Smooth muscle cell of the brain vasculature (primary cell): ENCODE measurements at places on chromosomes 6 and 20.

- DNase-seq = no peak
These were observed 12.2 kb downstream of the GABRR2 start for GRCh38 chr6:89302936-89303335.

DNA sequence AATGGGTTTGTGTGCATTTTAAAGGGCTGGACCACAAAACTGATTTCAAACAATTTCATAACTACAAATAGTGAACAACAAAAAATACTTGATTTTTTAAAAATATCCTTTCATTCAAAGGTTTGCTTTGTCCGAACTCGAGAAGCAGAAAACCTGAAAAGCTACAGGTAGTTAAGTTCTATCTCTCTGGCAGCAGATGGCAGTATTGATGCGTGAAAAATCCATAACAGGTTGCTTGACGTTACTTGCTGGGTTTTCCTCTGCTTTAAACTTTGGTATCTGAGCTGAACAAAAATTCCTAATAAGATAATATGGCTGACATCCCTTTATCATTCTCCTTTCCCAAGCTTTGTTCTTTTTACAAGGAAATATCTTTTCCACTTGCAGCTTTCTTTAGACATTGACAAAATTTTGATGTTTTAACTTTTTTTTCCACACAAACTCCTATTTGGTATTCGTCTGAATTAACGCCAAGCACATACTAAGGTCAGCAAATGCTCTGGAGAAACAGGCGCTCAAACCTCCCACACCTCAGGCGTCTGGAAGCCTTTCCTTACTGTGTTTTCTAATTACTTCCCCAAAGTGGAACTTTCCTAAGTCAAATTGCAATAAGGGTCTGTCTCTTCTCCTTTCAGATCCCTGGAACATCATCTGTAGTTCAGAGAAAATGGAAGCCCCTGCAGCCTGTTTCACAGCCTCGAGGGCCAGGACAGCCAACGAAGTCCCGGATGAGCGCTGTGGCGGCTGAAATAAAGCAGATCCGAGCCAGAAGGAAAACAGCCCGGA lies 50.3 kb upstream of the GFRAL start:
- DNase-seq = peak; percentile 32

- no peak for DNase-seq
These were observed 234.9 kb downstream of the OGFRL1 start for GRCh38 chr6:71523548-71523947.

DNA sequence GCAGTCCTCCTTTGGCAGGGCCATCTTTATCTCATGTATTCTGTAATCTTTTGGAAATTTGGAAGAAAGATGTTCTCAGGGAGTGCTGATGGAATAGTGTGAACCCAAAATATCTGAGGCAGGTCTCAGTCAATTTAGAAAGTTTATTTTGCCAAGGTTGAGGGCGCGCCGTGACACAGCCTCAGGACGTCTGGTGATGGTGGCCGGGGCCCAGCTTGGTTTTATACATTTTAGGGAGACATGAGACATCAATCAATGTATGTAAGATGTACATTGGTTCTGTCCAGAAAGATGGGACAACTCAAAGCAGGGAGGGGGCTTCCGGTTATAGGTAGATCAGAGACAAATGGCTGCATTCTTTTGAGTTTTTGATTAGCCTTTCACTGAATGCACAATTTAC lies 89.8 kb downstream of the ERMARD start:
- no peak for DNase-seq

DNA sequence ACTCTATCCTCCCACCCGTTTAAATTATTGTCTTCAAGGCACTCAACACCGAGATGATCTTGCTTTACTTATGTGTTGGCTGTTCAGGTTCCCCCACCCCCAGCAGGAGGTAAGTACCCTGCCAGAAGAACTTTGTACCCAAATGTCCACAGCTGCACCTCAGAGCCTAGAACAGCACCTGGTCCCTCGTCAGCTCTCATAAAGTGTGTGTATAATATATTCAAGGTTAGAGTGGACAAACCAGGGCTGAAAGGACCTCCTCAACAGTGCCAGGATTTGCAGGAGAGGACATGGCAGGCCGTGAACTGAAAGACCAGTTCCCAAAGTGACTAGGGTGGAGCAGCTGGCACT lies 5.9 kb upstream of the CPXM1 start:
- DNase-seq = no peak

- DNase-seq = no peak
These were observed 22.3 kb upstream of the SMOC2 start for GRCh38 chr6:168418711-168419121.

GRCh38 chr6:159973951-159974350 lies 5.1 kb downstream of the IGF2R start:
- no peak for DNase-seq

GRCh38 chr6:160388922-160389321 lies 40.7 kb downstream of the SLC22A3 start:
- no peak for DNase-seq

- DNase-seq = no peak
These were observed 627.3 kb downstream of the UTRN start for GRCh38 chr6:144912474-144912873.

DNA sequence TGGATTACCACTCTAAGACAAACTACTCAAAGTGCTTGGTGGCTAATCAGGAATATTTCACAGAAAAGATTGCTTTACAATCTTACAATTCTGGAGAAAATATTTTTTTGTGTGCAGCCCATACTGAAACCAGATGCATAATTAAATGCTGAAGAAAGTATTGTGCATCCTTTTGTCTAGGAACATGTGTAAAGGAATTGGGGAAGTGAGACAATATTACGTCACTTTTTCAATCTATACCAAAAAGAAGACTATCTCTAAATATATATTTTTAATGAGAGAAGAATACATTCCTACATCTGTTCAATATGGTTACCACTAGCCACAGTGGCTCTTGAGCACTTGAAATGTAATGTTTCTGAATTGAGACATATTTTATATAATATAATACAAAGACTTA lies 992.5 kb upstream of the ADGRB3 start:
- DNase-seq = no peak

DNA sequence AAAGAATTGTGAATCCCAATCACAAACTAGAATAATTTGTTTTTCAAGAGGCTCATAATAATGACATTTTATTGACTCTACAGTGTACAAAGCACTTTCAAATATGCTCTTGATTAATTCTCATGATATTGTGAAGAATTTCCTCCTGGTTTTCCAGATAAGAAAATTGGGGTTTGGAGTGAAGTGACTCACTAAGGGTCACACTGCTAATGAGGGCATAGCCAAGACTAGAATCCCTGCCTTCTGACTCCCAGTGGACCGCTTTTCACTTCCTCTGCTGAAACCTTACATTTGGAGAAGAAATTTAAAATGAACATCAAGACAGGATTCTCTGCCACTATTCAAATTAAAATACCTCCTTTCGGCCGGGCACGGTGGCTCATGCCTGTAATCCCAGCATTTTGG lies 38.3 kb upstream of the LTV1 start:
- DNase-seq = no peak

GRCh38 chr6:95143408-95144180 lies 433.7 kb upstream of the MANEA start:
- DNase-seq = no peak

DNA sequence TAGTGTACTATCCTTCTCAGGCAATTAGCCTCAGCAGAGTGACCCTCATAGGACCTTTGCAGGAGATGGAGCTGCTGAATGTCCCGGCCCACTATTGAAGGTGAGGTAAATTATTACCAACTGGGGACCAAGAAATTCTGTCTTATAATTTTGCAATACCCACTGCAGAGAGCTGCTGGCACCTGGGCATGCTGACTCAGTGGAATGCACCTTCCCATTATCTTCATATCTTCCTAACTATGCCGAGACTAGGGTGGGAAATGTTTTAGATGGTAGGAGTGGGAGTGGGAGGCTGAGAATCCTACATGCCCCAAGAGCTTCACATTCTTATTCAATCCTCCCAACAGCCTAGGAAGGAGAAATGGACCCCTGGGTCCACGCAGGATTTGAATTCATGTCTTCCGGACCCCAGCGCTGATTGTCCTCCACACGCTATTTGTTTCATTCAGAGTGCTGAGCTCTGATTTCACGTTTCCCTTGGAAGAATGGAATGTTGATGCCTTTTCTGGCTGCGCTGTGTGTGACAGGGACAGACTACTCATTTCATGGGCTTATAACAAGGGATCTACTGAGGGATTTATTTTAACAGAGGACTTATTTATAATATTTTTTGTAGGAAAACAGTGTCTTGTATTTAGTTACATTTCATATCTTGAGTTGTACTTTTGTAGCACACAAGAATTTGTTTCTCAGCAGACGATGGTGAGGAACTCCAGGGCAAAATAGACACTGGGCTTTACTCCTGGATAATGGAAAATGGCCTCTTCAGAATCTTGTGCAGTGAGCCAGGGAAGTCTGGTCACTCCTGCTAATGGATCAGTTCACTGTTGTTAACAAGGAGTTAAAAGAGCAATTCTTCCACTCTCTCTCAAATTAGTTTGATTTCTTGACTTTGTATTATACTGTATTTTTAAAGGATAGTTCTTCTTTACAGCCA lies 66.4 kb downstream of the FYN start:
- no peak for DNase-seq

DNA sequence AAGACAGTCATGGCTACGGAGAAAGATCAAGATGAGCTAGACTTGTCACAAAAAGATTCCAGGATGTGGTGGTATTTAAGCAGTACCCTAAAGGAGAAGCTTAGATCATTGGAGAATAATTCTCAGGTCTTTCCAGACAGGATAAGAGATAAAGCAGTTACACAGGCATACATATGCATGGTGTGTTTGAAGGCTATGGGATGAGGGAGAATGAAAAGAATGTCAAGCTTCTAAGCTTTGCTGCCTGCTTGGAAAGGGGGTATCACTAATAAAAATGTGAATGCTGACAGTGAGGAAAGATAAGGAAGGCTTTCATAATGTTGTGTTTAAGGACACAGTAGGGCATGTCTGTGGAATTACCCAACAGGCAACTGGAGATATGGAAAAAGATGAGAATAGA lies 28.1 kb downstream of the RWDD2A start:
- no peak for DNase-seq

DNA sequence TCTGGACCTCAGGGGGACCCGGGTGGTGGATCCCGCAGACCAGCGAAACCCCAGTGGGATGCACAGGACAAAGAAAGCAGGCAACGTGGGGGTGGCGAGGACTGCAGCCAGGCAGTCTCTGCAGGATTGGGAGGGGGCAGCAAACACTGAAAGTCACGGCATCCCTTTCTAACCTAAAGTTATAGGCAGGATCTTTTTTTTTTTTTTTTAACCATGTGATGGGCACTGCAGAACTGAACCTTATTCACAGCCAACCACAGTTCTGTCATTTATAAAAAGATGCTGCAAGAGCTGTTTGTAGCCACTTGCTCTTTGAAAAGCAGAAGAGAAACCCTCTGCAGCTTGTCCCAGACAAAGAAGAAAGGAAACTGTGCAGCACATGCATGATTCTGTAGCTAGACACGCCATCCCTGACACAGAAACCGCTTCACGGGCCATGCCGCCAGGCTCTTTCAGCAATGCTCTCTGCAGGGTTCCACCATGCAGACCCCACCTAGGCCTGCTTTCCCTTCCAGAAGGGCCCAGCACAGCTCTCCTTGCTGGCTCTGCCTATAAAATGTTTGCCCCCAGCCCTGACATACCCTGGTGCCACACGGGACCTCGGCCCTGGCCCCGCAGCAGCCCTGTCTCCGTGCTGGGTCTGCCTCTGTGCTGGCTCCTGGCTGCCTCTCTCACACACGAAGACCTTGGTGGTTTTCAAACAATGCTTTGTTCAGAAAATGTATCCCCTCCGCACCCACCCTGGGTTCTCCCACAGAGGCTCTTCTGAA lies 70.8 kb downstream of the PYGB start:
- DNase-seq = no peak

- no peak for DNase-seq
These were observed 59.4 kb downstream of the GNAS-AS1 start for GRCh38 chr20:58791286-58791685.

- no peak for DNase-seq
These were observed at the start of gene TMEM239 for GRCh38 chr20:2816030-2816582. Gene TMEM239 (plus strand): TSS chr20:2816364. CDS start chr20:2816555, 191 bp downstream.

DNA sequence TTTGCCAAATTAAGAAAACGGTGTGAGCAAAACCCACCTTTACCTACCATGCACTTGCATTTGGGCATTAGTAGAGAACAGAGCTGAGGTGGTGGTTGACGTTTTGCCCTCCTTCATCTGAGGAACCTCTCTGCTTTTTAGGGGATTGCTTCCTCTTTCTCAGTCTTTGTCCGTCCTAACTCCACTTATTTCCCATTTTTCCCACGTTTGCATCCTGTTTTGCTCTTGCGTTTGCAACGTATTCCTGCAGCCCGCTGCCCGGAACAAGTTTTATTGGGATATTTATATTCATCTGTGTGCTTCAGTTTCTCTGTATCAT lies 374 bp upstream of the SERINC1 start:
- no peak for DNase-seq

GRCh38 chr6:142700671-142701312 lies 244.2 kb downstream of the HIVEP2 start:
- DNase-seq = no peak

- DNase-seq = no peak
These were observed 123.2 kb downstream of the BACH2 start for GRCh38 chr6:90173262-90173925.

DNA sequence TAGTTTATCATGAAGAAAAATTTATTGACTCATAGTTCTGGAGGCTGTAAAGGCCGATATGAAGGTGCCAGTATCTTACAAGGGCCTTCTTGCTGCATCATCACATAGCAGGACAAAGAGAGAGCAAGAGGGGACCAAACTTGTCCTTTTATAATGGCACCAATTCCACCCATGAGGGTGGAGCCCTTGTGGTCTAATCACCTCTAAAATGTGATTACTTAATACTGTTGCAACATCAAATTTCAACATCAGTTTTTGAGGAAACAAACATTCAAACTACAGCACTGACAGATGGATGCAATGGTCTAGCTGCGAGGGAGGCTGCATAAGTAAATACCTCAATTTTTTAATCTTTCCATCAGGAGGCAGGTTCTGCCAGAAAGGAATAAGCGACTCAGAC lies 76.7 kb upstream of the LAMA2 start:
- no peak for DNase-seq

GRCh38 chr20:35398660-35399144 lies 13.1 kb downstream of the UQCC1 start:
- no peak for DNase-seq

DNA sequence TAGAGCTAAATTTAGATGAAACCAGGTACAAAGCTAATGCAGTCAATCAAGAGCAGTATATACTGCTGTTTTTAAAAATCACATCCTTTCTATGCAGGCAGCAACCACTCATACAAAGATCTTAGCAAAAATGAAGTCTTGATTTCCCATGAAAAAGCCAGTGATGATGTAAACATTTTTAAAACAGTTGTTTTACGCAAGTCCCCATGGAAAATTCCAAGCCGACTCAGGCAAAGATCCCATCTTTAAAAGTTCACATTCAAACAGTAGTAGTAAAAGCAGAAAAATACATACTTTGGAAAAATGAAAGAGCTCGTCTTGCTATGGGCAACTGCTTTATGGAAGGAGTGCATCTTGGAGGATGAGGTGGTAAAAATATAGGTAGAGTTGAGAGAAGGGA lies 84.0 kb downstream of the RCAN2 start:
- DNase-seq = no peak
